ENCODE measurements at places on chromosomes 12 and 14.

DNA sequence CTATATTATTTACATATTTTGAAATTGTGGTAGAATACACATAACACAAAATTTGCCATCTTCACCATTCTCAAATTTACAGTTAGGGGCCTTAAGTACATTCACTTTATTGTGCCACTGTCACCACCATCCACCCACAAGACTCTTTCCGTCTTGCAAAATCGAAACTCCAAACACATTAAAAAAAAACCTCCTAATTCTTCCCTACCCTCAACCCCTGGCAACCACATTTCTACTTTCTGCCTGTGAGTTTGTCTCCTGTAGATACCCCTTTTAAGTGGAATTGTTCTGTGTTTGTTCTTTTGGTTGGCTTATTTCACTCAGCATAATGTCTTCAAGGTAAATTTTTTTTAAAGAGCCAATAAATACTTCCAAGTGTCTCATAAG, 31.6 kb upstream of the AMIGO2 start:
- DNase-seq, result no peak

DNA sequence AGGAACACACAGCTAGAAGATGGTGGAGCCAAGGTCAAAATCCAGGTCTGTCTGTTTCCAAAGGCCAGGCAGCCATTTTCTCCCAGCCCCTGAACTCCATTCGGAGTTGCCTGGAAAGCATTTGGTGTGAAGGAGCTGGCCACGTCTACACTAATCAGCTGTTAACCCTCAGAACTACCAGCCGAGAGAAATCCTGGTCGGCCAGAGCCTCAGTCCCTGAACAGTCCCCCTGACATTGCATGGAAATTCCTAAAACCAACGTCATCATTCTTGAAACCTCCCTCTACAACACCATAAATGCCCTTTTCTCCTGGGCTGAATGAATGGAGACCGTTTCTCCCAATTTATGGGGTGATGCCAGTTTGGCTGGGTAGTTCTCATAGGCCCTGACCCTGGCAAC, 245.6 kb downstream of the SLC41A2 start:
- no peak for DNase-seq

DNA sequence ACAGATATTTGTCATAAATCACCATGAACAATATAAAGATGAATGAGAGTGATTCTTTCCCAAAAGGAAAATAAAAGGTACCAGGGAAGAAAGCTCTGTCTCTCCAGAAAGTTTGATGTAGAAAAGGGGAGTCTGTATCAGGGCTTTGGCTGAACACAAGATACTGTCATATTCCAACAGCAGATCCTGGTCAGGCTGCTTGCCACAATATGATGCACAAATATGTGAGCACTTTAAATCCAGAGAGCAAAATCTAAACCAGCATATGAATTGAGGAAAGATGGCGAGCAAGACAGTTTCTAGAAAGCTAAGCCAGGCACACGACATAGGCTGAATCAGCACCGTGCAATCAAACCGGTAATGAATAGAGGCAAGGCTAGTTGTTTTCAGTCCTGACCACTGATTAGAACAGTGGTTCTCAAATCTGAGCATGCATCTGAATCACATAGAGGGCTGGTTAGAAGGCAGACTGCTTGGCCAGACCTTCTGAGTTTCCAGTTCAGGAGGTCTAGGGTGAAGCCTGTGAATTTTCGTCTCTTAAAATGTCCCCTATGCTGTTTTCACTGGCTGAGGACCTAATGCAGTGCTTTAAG, 60.7 kb downstream of the PLCZ1 start:
- DNase-seq, result no peak

GRCh38 chr12:92027701-92028440, 117.8 kb downstream of the BTG1 start:
- peak; percentile 50 for DNase-seq

DNA sequence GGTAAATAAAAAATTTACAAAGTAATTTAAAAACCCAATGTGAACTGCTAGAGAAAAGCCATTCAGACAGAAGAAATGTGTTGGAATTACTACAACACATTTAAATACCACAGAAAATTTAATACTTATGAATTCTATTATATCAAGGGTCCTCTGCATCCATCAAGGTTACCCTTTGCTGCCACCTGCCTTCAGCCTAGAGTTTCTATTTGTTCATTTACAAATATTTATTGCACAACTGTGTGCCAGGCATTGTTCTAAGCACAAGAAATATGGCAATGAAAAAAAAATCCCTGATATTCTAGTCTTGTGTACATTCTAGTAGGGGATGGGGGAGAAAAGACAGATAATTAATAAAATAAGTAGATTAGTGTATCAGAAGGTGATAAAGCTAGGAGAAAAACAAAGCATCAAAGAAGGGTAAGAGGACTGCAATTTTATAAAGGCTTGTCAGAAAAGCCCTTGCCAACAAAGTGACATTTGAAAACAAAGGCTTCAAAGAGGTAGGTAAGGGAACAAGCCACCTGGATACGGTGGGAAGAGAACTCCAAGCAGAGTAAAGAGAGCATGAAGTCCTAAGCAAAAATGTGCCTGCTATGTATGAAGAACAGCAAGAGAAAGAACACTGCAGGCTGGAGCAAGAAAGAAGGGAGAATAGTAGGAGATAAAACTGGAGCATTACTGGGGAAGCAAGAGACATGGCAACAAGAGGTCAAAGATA, 59.1 kb upstream of the SLC6A13 start:
- DNase-seq, result peak; percentile 23

DNA sequence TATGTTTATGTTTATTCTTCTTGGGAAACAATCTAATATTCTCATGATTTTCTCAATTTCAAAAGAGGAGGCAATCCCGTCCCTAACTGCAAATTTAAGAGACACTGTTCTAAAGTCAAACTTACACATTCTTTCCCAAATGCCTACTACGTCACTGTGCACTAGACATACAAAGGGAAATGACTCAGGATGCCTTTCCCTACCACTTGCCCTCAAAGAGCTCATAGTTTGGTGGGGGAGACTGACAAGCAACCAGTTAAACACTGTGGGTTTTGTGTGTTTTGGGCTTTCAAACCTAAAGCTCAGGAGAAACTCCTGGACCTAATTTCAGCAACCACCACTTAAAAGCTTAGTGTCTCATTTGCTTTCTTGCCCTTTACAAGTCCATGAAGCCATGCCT, 58.4 kb downstream of the ATP2B1 start:
- DNase-seq, result no peak

DNA sequence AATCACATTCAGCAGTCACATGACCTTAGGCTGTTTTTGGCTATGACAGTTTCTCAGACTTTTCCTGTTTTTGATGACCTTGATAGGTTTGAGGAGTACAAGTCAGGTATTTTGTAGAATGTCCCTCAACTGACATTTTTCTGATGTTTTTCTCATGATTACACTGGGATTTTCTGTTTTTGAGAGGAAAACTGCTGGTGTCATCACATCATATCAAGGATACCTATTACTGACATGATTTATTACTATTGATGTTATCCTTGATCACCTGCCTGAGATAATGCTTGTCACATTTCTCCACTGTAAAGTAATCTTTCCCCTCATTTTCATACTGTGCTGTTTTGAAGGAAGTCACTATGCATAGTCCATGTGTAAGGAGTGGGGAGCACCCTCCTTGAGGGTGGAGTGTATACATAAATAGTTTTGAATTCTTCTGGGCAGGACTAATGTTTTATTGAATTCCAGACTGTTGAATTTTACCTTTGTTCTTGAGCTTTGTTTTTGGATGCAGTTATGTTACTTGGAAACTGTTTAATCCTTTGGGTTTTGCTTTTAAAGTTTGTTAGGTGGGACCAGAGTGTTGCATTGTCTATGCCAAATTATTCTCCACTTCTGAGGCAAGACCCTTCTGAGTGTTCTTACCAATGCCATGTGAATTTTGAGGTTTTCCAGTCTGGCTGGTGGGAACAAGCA, 444.5 kb upstream of the FAR2 start:
- DNase-seq, result no peak

- DNase-seq, result no peak
Observed at GRCh38 chr14:103362780-103363179, 22.4 kb upstream of the MARK3 start.

DNA sequence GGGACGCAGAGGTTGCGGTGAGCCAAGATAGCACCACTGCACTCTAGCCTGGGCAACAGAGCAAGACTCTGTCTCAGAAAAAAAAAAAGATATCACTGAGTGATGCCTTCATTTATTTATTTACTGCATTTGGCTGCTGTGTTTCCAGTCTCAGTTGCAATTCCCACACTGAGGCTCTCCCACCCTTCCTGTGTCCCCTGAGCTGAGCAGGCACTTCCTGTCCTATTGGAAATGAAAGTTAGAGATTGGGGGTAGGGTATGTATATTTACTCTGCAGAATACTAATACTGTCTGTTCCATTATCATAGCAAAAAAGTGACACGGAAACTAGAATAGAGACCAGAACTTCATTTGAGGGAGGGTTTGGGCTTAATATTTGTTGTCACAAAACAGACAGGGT, 1.6 kb upstream of the RBMS2 start:
- no peak for DNase-seq

GRCh38 chr14:54667764-54668163, 100.8 kb downstream of the SAMD4A start:
- no peak for DNase-seq

GRCh38 chr12:124380796-124381455, 86.0 kb downstream of the RFLNA start:
- no peak for DNase-seq

DNA sequence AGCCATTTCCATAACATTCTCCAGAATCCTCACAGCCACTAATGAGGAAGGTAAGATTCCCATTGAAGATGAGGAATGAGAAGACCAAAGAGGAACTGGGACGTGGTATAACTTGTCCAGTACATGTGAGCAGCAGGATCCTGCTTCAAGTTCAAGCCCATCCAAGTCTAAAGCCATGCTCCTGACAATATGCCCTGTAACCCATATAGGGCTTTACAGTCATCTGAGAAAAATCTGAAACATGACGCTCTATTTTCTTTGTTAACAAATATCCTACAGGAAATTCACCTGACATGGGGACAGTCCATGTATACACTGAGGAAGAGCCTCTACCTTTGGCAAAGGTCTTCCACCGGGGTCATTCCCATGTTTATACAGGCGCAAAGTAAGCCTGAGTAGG, 3.1 kb upstream of the ACTR6 start:
- DNase-seq, result no peak

GRCh38 chr14:25522116-25522515, 472.2 kb upstream of the STXBP6 start:
- DNase-seq, result no peak

DNA sequence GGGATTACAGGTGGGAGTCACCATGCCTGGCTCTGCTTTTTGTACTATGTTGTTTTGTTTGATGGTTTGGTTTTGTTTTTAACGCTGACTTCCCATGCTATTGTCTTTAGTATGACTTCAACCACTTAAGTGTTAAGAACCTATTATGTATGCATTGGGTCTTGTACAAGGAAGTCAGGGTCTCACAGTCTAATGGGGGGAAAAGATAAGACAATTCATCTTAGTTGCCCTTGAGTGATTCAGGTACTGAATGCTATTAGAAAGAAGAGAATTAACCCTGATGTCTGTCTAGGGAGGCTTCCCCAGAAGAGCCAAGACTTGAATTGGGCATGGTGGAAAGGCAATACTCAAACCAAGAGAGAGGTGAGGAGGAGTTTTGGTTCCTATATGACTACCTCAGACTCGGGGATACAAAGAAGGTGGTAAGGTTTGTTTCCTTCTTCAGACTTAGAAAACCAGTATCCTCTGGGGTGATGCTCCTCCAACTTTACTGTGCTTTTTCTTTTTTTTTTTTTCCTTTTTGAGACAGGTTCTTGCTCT, 64.6 kb downstream of the SUSD6 start:
- DNase-seq, result no peak

- no peak for DNase-seq
Observed at GRCh38 chr14:34966413-34966812, 16.4 kb upstream of the SRP54 start.

DNA sequence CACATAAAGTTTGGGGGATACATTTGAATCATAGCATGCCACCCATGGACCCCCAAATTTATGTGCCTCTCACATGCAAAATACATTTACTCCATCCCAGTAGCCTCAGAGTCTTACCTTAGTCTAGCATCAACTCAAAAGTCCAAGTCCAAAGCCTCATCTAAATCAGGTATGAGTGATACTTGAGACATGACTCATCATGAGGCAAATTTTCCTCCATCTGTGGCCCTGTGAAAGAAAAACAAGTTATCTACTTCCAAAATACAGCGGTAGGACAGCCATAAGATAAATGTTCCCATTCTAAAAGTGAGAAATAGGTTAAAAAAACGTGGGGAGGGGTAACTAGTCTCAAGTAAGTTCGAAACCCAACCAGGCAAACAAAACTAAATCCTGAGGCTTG, 444.2 kb downstream of the SNAPC1 start:
- DNase-seq, result no peak

DNA sequence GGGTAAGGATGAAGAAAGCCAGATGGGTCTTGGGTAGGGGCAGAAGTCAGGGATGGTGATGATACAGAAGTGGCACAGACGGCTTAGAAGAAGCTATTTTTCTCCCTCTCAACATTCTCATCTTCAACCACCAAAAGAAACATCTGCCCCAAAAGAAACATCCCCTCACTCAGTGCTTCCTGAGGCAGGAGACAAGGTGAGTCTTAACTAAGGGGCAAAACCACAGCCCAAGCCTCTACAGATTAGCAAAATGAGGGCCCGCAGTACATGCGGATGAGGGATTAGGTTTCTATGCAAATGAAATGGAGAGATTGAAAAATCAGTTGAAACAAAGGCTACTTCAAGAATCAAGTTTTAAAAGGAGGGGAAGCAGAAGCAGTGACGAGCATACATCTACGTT, 241.3 kb upstream of the CCDC196 start:
- no peak for DNase-seq

- DNase-seq, result no peak
Observed at GRCh38 chr12:116860263-116860662, 21.0 kb downstream of the HRK start.

DNA sequence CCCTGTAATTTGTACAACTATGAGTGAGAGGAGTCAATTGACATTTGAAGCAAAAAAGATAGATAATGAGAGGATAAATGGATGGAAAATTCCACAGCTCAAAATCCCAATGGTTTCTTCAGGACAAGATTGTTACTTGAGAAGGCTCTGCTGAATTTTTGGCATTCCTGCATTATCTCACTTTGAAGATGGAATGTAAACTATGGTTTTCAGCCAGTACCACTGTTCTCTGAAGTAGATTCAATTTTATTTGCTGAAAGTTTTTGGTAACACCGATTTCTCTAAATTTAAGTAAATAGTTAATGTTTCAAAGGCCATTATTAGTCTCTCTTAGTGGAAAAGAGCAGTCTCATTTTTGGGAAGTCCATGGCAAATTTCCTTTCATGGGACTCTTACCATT, 121.9 kb upstream of the SLC38A2 start:
- no peak for DNase-seq

GRCh38 chr12:116833474-116833873, 47.8 kb downstream of the HRK start:
- DNase-seq, result no peak

GRCh38 chr12:81021834-81022233, 56.0 kb upstream of the ACSS3 start:
- no peak for DNase-seq

- no peak for DNase-seq
Observed at GRCh38 chr14:74575507-74575906, 36.5 kb downstream of the LTBP2 start.

- no peak for DNase-seq
Observed at GRCh38 chr14:97177016-97177415, 379.8 kb downstream of the VRK1 start.

Measured in NCI-H2081 (cell line).